Keratinocyte (primary cell): ENCODE measurements at places on chromosomes 12 and 14.

GRCh38 chr14:80784820-80785219 lies 156.7 kb downstream of the CEP128 start:
- H3K27me3 ChIP-seq = no peaks in the 10 kb centered on the region
- H3K4me3 ChIP-seq = no peak overlapping the region
- H3K36me3 ChIP-seq = no peaks in the 10 kb centered on the region

- no peak for DNase-seq
- H3K27ac ChIP-seq = no peak overlapping the region
- no peaks in the 10 kb centered on the region for H3K36me3 ChIP-seq
- no peaks in the 10 kb centered on the region for H3K27me3 ChIP-seq
Observed at GRCh38 chr12:14710632-14711320, 14.4 kb upstream of the GUCY2C start.

GRCh38 chr12:64007853-64008252 lies 163.4 kb downstream of the SRGAP1 start:
- no peak for DNase-seq
- no peaks in the 10 kb centered on the region for H3K36me3 ChIP-seq
- H3K27me3 ChIP-seq = no peaks in the 10 kb centered on the region
- no peak overlapping the region for H3K27ac ChIP-seq

DNA sequence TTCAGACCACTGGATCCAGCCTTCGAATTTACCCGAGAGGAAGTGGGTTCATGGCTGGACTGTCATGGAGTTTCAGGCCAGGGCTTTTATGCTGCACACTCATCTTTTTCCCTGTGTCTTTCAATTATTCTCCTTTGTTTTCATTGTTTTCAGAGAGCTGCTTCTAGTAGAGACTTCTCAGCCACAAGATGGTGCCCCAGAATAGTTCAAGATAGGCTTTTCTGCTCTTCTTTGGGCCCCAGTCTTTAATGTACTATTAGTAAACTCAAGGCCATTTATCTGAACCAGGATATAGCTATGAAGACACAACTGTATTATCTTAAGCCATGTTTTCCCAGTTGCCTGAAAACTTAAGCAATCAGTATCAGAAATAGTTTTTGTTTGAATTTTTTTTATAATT lies 30.4 kb upstream of the PSMA6 start:
- H3K4me3 ChIP-seq = no peak overlapping the region
- no peaks in the 10 kb centered on the region for H3K27me3 ChIP-seq
- H3K36me3 ChIP-seq = no peaks in the 10 kb centered on the region
- no peak for DNase-seq

DNA sequence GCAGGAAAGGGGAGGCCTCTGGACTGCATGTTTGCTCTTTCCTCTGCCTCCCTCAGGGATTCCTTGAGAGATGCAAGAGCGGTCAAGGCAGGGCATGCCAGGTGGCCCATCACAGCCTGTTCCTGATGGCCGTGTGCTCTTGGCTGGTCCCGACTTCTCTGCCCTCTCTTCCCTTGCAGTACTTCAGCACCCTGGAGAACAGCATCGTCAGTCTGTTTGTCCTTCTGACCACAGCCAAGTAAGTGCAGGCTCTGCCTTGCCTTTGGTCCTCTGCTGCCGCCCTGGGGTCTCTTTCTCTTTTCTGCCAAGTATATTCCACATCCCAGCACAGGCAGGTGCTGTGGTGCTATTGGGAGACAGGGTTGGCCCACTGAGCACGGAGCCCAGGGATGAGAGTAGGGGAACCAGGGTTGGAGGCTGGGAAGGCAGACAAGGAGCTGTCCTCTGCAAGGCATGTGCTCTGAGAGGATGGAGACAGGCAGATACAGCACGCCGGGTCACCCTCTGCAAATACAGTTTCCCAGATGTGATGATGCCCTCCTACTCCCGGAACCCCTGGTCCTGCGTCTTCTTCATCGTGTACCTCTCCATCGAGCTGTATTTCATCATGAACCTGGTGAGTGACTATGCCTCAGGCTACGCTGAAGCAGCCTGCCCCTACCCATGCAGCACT lies 51.9 kb downstream of the TPCN1 start:
- H3K36me3 ChIP-seq = peaks cover 4% of the 10 kb centered on the region
- no peak overlapping the region for H3K27ac ChIP-seq
- no peak overlapping the region for H3K4me3 ChIP-seq
- H3K27me3 ChIP-seq = no peaks in the 10 kb centered on the region

GRCh38 chr14:96084796-96085195 lies 45.6 kb downstream of the C14orf132 start:
- no peak for DNase-seq
- H3K27ac ChIP-seq = no peak overlapping the region
- H3K27me3 ChIP-seq = peaks cover 11% of the 10 kb centered on the region
- H3K36me3 ChIP-seq = no peaks in the 10 kb centered on the region
- peaks cover 10% of the 10 kb centered on the region for H3K4me1 ChIP-seq
- H3K4me3 ChIP-seq = no peak overlapping the region

DNA sequence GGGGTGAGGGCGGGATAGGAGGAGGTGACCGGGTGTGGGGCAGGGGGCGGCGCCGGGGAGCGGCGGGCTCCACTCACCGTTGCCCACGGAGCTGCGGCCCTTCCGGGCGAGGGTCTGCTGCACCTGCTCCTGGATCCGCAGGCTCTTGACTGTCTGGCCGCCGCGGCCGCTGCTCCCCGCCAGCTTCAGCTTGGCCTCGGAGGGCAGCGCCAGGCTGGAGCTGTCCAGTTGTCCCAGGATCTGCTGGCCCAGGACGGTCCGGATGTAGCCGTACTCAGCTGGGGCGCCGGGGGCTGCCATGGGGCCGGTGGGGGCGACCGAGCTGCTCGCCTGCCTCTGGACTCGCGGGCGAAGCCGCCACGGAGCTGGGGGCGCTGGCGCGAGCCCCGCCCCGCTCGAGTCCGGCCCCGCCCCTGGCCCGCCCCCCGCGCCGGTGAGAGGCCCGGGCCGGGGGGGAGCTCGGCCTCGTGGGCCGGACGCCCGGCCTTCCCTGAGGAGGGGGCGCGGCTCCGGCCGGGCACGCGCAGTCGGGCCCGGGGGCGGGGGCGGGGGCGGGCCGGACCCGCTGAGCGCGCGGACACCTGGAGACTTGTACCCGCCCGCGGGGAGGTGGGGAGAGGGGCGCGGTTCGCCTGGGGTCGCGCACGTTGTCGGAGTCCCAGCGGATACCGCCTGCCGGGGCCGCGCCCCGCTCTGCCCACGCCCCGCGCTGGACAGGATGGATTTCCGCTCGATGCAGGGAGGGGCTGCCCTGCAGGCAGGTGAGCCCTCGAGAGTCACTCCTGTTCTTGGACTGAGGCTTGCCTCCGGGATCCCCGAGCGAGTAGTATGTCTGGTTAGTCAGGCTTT lies at the start of gene PKP2:
Gene PKP2 (minus strand): TSS at position 346 of the 849 bp plus-strand sequence. CDS start 46 bp downstream, at position 300.
- peak within 1 kb of the TSS; percentile 86 for H3K27ac ChIP-seq
- no peaks in the 10 kb centered on the region for H3K27me3 ChIP-seq
- DNase-seq = no peak
- peaks cover 53% of the 10 kb centered on the region for H3K4me1 ChIP-seq
- no peaks in the 10 kb centered on the region for H3K36me3 ChIP-seq

DNA sequence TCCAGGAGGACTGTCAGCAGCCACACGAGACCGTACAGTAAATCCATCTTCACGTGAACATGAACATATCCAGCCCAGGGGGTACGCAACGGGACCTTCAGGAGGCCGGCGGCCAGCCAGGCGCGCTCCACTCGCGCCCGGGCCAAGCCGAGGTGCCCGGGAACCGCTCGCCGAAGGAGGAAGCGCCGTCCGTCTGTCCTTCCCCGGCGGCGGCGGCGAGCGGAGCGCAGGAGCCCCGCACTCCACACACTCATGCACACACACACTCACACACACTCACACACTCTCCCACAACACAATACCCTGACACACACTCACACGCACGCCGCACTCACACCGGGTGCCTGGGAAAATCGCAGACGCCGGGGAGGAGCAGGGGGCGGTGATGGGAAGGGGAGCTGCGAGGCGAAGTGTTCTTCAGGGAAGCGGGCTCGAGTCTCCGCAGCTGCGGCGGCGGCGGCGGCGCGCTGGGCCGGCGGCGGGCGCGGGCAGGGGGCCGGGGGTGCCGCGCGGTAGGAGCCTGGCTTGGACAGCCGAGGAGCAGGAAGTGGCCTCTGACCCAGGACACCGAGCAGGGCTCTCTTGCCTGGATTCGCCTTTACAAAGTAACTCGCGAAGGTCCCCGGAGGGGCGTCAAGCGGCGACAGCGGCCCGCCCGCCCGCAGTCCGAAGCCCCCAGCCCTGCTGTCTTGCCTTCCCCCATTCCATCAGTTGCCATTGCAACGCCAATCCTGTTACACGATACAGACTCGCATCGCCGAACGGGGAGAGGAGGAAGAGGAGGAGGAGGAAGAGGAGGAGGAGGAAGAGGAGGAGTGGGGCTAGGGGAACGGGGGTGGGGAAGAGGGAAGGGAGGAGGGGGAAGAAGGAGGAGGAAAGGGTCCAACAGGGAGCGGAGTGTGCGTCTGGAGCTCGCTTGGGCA lies 601 bp downstream of the MDGA2 start:
- peaks cover 44% of the 10 kb centered on the region for H3K27me3 ChIP-seq
- H3K36me3 ChIP-seq = no peaks in the 10 kb centered on the region
- H3K4me3 ChIP-seq = no peak overlapping the region
- no peak for DNase-seq

DNA sequence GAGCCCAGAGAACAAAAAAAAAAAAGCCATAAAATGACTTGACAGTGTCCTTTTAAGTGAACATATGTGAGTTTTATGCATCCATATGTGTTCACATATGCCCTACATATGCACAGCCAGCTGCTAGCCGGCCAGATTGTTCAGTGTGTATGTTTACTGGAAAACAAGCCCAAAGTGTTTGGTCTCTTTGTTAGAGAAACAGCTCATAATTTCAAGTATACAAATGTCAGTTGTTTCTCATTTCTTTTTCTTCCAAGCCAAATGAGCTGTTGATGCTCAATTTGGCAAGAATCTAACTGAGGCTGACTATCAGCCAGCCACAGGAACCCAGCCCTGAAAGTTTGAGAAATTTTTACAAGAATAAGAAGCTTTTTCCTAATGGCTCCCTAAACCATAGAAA lies 60.8 kb upstream of the TSPAN8 start:
- no peaks in the 10 kb centered on the region for H3K36me3 ChIP-seq
- no peaks in the 10 kb centered on the region for H3K27me3 ChIP-seq
- H3K4me1 ChIP-seq = no peaks in the 10 kb centered on the region
- DNase-seq = no peak
- H3K27ac ChIP-seq = no peak overlapping the region

GRCh38 chr14:51317373-51317772 lies 77.3 kb downstream of the TMX1 start:
- H3K36me3 ChIP-seq = no peaks in the 10 kb centered on the region
- H3K4me1 ChIP-seq = peaks cover 12% of the 10 kb centered on the region
- H3K27me3 ChIP-seq = no peaks in the 10 kb centered on the region
- H3K4me3 ChIP-seq = no peak overlapping the region
- DNase-seq = no peak

GRCh38 chr12:120639771-120640721 lies at the start of gene CABP1:
CABP1 (plus strand) TSS chr12:120640626; CDS start chr12:120640686, 60 bp downstream.
- peaks cover 40% of the 10 kb centered on the region for H3K27me3 ChIP-seq
- H3K4me3 ChIP-seq = peak within 1 kb of the TSS; percentile 29
- no peak for DNase-seq
- H3K36me3 ChIP-seq = no peaks in the 10 kb centered on the region
- no peak within 1 kb of the TSS for H3K27ac ChIP-seq

- H3K27ac ChIP-seq = no peak overlapping the region
- no peak overlapping the region for H3K4me3 ChIP-seq
- no peak for DNase-seq
- H3K36me3 ChIP-seq = no peaks in the 10 kb centered on the region
Observed at GRCh38 chr12:58924652-58925051, 4.3 kb upstream of the LRIG3 start.

DNA sequence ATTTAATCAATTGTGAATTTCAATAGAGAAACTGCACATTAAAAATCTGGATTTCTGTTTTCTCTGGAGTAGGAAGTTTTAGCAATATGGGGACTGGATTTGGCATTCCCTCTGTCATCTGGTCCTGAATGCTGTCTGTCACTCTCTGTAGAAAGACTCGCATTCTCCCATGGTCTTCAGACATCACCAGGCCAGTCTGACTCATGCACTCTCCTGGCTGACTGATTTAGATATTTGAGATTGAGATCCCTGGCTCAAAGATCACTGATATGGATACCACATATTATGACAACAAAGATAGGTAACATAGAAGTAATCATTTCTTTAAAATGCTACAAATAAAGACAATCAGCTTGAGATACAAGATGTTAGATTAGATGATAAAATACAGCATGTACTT lies 524.5 kb downstream of the GALC start:
- no peaks in the 10 kb centered on the region for H3K36me3 ChIP-seq
- no peak for DNase-seq
- H3K4me3 ChIP-seq = no peak overlapping the region
- H3K4me1 ChIP-seq = no peaks in the 10 kb centered on the region
- no peak overlapping the region for H3K27ac ChIP-seq
- no peaks in the 10 kb centered on the region for H3K27me3 ChIP-seq

DNA sequence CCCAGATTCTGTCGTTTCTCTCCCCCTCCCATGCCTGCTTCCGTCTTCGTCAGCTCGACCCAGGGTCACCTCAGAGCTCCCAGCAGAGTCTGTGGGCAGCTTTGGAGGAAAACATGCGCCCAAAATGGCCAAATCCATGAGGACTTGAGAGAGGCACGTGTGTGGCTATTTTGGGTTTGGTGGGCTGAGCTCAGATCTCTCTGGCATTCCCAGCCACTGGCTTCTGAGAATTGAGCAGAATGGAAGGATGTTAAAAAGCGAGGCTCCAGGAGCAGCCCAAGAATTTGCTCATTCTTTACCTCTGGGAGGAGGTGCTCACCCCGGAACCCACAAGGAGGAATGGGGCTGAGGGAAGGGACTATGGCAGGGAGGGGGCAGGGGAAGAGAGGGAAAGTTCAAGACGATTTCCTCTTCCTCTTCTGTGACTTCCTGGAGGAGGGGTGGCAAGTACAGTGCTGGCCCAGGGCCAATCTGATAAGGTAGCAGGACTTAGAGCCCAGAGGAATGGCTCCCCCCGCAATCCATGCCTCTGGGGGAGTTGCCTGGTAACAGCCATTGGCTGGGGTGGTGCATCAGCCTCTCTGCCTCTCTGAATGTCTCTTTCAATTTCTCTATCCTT lies 20.1 kb downstream of the TSPAN9 start:
- peaks cover 3% of the 10 kb centered on the region for H3K36me3 ChIP-seq
- no peak overlapping the region for H3K4me3 ChIP-seq
- H3K27ac ChIP-seq = no peak overlapping the region
